ENCODE measurements at places on chromosomes 5 and 9.

GRCh38 chr9:133355881-133356357, 368 bp downstream of the SURF1 start:
- DNase-seq, result no peak

- no peak for DNase-seq
Observed at GRCh38 chr5:110823571-110823970, 84.8 kb downstream of the SLC25A46 start.

DNA sequence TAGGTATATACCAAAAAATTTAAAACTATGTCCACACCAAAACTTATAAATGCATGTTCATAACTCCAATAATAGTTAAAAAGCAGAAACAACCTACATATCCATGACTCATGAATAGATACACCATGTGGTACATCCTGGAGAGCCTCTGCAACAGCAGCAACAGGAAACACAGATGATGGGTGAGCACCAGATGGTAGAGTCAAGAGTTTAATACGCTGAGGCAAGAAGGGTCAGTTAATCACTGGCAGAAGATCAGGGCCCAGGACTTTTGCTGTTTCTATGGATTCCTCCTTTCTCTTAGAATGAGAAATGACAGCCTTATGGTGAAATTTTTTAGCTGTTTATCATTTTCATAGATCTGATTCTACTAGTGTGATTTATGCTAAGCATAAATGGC, 351.8 kb upstream of the ADAMTSL1 start:
- DNase-seq, result no peak

DNA sequence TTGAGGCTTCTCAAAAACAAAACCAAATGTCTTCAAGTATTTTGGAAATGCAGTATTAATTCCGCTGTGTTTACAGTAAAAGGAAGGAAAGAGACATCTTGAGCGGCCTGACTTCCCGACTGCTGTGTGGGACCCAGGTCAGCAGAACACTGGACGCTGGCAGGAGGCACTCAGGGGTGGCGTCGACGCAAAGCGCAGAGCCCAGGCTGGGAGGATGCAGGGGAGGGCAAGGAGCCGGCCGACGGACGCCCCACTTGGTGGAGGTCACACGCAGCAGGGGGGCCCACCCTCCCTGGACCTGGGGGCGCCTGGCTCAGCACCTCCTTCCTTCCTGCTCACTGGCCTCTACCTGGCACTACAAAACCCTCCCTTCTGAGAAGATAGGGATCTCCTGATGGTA, 19.7 kb downstream of the SLC12A7 start:
- no peak for DNase-seq

GRCh38 chr9:81597419-81598122, 91.8 kb downstream of the TLE1 start:
- DNase-seq, result no peak

- DNase-seq, result no peak
Observed at GRCh38 chr5:98275980-98276379, 497.5 kb upstream of the RGMB start.

- no peak for DNase-seq
Observed at GRCh38 chr5:133977161-133977787, 8.8 kb upstream of the C5orf15 start.

GRCh38 chr5:176192094-176192721, 46.0 kb upstream of the SIMC1 start:
- no peak for DNase-seq

- no peak for DNase-seq
Observed at GRCh38 chr9:84499969-84500582, 159.5 kb upstream of the SLC28A3 start.

DNA sequence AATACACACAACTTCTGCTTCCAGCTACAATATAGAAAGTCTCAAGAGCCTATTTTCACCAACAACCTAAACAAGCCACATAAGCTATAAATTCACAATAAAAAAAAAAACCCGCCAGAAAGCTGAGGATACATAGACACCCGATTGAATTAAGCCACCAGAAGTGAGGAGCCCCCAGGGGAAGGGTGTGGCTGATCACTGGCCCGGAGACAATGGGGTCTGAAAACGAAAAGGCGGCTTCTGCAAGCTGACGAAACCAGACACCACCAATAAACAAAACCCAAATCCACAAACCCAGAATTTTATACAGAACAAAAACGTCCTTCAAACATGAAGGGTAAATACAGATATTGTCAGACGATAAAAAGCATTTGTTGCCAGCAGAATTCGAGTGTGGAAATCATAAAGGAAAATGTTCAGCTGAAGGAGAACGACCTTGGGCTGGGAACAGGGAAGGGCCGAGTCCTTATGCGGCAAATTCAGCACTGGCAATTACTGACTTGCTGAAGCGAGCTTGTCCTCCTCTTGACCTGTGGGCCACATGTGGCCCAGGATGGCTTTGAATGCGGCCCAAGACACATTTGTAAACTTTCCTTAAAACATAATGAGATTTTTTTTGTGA, 39.6 kb upstream of the CEP72 start:
- DNase-seq, result no peak

DNA sequence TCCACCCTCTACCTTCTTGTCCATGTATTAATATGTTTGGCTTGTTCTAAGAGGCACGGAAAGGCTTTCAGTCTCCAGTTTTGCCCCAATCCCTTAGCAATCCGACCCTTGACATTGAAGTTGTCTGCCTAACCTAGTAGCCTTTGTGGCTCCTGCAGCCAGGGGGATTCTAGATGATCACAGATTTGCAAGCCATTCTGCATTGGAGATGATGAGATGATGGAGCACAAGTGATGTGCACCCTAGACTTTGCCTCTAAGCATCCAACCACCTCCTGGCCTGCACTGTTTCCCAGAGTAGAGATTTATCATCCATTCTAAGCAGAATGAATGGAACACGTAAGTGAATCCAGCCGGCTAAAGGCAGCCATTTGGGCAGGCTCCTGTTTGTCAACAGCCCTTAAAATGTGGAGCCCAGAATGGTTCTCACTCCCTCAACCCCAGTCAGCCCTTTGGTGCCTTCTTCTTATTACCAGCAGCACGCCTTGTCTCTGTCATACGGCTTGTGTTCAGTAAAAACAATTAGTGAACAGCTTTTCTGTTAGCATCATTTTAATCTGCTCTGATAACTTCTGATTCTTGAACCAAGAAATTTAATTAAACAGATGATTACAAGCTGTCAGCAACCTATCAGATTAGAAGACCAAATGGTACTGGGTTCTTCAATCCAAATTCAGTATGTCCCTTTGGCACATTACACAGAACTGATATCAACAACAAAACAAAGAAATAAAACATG, 5.7 kb upstream of the TRAF1 start:
- DNase-seq, result no peak

DNA sequence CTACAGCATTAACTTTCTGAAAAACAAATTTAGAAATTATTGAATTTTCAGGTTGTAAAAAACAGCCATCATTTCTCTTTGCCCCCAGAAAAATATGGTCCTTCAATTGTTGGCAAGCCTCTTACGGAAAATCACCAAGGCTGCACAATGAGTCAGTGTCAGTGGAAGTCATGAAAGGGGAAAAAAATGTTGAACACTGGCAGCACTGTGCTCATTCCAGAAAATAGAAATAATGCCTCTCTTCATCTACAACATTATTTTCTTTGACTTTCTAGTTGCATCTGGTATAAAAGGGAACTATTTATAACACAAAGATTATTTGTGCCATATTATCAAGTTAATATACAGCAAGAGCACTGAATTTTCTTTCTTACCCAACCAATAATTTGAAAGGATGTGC, 26.7 kb upstream of the STK32A start:
- DNase-seq, result no peak

DNA sequence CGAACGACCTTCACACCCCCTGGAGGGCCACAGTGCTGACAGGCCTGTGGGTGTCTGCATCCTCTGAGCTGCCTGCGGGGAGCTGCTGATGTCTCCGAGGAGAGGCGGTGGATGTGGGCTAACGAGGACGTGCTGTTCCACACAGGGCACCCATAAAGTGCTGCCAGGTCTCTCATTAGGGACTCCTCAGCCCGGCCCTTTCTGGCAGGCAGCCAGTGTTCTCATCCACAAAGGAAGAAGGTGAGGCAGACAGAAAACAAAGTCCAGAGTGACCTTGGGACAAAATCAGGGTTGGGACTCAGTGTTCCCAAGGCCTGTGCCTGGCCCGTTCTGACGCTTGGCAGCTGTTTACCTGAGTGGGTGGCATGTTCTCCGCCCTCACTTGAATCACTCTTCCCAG, 29.3 kb downstream of the CARTPT start:
- no peak for DNase-seq

- DNase-seq, result no peak
Observed at GRCh38 chr5:16687898-16688297, 71.1 kb upstream of the RETREG1 start.

- peak; percentile 26 for DNase-seq
Observed at GRCh38 chr9:127897193-127897692, 2.2 kb downstream of the ST6GALNAC6 start.

DNA sequence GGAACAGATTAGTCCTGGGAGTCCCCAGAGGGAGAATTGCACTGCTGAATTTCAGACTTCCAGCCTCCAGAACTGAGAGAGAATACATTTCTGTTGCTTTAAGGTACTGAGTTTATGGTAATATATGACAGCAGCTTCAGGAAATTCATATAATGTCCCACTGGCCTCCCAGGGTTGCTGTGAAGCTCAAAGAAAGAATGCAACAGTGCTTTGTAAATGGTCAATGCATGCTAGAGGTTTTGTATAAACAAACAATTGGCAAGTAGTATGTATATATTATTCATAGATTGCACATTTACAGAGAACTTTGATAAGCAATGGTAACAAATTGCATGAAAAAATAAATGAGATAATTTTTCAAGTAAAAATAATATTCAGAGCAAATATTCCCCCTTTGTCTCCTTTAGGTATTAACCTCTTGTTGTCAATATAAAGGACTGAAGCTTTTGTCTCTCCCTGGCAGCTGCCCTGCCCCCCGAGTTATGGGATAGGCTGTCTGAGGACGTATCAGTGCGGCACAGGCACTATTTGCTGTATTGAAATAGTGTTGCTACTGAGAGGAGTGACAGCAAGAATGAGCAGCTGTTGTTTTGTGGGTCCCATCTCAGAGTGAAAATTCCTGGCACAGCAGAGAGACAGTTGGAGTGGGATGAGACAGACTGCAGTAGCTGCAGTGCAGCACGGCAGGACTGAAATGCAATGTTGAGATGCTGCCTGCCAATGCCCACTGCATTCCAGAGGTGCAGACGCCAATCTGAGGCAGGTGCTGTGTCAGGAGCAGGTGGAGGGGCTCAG, 194.2 kb upstream of the GLRA1 start:
- no peak for DNase-seq

GRCh38 chr9:105219291-105219805, 25.1 kb upstream of the SLC44A1 start:
- no peak for DNase-seq

- no peak for DNase-seq
Observed at GRCh38 chr5:94802450-94802849, 184.0 kb downstream of the SLF1 start.

- no peak for DNase-seq
Observed at GRCh38 chr9:92616655-92617111, 53.2 kb downstream of the IPPK start.

DNA sequence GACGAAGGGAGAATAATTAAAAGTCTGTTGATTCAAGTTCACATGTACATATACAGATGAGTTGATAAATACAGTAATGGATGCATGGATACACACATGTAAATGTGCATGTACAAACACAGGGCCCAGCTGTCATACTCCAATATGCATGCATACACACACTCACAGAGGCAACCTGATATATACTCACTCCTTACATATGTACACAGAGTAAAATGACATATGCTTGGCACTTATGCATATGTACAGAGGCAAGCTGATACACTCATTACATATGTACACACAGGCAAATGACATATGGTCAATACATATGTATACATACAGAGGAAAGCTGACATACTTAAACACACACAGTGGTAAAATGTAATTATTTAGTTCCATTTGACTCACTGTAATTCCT, 7.2 kb upstream of the TMEFF1 start:
- DNase-seq, result no peak

DNA sequence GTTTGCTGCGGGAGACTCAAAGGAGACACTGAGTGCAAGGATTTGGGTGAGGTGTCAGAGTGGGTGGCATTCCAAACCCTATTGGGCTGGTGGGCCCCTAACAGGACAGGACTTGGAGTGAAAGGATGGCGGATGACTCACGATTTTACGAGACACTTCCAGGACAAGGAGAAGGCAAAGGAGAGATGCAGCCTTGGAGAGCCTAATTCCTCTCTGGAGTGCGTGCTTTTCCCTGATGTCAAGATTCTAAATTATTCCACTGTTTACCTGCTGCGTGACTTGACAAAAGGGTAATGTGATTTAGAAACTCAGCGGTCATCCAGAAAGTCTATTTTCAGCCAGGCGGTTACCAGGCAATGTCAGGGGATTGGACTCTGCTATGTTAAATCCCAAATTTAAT, 41.6 kb upstream of the CD180 start:
- DNase-seq, result no peak

DNA sequence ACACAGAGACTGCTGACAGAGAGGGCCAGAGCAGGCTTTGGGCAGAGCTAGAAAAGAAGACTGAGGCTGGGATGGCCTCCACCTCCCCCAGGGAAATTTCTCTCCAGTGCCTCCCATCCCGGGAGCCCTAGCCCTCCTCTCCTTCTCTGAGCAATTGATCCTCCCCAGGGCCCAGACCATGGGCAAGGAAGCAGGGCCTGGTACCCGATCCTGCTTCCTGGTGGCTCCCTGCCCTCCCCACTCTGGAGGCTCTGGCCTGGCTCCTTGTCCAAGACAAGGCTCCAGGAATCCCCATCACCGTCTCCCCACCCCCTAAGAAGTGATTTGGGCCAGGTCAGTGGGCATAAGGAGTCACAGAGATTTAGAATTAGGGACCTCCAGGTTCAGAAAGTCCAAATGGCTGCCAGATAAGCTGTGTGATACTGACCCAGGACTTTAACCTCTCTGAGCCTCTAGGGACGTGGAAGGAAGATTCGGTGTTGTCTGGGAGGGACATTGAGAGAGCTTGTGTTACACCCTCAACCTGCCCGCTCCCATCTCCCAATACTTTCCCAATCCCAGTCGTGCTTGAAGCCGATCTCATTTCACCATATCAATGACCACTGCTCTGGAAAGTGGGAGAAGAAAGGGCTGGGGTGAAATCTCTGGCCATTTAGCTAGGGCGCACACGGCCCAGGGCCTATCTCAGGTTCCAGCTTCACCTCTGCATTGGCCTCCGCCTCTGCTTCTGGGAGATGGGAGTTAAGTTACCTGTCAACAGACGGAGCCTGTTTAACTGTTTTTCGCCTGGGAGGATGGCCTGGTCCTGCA, 25.8 kb upstream of the KIF12 start:
- DNase-seq, result no peak

DNA sequence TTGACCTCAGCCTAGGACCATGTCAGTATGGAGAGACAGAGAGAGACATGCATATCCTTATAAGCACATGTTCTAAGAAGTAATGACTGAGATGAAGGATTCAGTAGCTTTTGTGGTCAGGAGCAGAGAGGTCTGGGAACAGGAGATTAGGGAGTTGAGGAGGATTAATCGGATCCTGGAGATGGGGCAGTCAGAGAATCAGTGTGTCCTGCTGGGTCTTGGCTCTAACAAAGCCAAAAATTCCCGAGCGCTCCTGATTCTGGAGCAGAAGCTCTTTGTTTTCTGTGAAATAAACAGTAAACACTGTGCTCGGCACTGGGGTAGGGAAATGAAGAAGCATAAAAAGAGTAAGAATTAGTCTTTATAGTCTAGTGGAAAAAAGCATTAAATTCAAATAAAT, 520.0 kb upstream of the CLINT1 start:
- DNase-seq, result no peak
